ENCODE measurements at places on chromosomes 2 and 18.

DNA sequence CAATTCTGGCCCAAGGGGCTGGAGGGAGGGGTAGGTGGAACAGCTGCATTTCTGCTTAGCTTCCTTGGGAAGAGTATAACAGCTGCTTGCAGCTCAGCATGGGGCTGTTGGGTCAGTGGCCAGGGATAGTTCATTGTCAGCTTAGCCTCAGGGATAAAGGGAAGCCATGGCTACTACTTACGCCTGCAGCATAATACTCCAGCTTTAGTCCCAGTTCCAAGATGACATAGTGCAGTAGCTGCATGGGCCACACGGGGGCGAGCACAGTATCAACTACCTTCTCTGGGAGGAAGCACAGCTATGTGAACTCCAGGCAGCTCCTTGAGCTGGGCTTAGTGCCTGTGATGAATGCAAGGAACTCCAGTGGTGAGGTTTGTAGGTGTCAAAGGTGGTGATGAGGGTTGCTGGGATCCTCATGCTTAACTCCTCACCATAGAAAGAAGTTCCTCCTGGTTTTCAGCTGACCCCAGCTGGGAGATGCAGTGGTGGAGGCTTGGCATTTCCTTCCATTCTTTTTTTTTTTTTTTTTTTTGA lies 35.4 kb upstream of the RHOB start:
- DNase-seq: peak; percentile 61

DNA sequence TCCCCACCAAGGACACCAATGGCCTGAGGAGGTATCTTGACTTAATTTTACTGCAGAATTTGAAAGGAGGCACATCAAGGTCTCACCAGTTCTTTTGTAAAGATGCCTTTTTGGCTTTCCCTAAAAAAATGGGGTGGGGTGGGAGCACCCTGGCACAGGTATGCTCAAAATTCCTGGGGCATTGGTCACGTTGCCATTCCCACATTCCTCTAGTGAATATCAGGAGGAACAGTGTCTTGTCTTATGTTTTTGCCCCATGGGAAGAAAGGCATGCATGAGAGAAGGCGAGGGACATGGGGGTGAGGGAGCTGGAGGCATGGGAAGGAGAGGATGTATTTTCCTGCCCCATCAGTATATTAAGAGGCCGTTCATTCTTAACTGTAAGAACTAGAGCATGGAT lies 275.3 kb downstream of the CMPK2 start:
- no peak for DNase-seq

DNA sequence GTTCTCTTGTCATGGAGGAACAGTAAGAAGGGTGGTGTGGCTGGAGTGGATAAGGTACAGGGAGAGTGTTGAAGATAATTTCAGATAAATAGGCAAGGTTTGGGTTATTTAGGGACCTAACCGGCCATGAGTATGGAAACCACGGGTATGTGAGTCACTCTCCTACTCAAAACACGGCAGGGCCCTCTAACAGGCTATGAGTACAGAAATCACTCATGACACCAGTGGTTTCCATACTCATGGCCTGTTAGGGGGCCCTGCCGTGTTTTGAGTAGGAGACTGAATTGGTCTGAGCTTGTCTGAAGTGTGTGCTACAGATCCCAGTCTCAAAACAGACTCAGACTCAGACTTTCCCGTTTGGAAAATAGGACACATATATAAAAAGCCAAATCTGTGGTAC lies 428.4 kb upstream of the HNMT start:
- no peak for DNase-seq

DNA sequence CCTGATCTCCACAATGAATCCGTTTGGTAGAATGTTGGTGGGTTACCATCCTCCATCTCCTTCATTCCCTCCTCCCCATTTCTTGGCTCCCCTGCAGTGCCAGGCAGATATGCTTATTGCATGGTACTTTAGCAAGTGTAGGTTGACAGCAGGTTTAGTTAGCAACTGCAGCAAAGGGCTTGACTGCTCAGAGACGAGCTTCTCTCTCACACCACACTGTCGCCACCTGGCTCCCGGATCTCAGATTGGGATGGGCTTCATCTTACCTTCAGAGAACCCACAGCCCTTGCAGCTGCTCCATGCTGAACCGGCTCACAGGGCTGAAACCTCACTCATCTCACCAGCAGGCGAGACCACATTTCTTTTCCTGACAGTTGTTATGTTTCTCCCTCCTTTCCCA lies 88.8 kb downstream of the VWA3B start:
- DNase-seq: no peak

DNA sequence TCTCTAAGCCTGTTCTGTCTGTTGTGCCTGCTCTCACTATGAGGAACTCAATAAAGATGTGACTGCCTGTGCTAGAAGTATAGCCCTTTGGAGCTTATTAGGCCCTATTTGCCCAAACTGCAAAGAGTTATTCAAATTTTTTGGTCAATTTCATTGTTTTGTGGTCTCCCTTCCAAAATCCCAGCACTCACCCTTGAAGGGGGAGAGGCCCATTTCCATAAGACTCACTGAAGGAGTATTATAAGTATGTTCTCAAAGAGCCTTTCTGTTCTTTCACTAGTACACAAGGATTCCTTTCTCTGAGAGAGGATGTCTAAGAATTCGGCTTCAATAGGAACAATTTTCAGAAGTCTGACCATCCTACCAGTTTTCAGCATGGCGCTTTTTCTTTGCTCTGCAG lies 641.9 kb upstream of the REG3G start:
- no peak for DNase-seq

DNA sequence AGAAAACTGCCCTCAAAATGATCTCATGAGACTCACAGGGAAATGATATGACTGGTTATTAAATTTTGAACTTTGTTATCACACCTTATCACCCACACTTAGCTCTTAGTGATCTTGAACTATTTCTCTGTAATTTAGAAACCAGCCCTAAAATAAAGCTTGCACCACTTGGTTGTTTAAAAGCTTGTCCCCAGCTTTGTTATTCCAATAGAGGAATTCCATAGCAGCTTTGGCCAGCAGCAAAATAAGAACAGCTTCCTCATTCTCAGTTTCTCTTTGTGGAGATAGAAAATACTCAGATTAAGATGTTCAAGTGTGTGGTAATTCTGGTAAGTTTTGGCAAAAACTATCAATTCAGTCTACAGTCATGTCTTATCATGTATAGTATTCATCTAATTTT lies 54.4 kb upstream of the CCDC68 start:
- no peak for DNase-seq
